NCI-H748 treated with DMSO at 0.1 percent for 48 hours (cell line): ENCODE measurements at places on chromosomes 6 and 20.

DNA sequence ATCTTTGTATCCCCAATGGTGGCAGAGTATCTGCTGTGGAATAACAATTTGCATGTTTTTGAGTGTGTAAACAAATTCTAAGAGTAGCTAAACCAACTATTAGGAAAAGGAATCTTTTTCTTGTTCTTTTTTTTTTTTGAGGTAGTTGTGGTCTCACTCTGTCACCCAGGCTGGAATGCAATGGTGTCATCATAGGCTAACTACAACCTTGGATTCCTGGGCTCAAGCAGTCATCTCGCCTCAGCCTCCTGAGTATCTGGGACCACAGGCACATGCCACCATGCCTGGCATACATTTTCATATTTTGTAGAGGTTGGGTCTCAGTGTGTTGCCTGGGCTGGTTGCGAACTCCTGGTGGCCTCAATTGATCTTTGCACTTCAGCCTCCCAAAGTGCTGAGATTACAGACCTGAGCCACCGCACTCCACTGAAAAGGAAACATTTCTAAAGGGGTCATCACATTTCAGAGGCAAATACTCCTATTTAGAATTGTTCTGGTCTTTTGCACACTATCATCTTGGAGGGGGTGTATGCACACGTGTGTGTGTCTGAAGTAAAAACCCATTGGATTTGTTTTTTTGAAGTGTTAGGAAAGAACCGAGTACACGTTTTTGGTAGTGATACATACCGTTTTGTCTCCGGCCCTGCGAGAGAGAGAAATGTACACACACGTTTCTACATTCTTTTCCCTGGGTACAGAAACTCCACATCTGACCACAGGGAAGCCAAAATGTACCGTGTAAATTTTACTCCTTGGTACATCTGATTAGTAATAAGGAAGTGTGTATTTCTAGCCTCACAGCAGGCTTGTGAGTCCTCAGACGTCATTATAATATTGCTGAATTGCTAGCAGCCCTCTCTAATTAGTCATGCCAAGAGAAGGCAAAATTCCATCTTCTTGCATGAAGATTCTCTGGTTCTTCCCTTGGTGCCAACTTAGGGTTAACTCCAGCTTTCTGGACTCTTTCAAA, 183.6 kb downstream of the JARID2 start:
- no peak for DNase-seq

GRCh38 chr20:63290136-63290676, 2.8 kb upstream of the COL20A1 start:
- no peak for DNase-seq

DNA sequence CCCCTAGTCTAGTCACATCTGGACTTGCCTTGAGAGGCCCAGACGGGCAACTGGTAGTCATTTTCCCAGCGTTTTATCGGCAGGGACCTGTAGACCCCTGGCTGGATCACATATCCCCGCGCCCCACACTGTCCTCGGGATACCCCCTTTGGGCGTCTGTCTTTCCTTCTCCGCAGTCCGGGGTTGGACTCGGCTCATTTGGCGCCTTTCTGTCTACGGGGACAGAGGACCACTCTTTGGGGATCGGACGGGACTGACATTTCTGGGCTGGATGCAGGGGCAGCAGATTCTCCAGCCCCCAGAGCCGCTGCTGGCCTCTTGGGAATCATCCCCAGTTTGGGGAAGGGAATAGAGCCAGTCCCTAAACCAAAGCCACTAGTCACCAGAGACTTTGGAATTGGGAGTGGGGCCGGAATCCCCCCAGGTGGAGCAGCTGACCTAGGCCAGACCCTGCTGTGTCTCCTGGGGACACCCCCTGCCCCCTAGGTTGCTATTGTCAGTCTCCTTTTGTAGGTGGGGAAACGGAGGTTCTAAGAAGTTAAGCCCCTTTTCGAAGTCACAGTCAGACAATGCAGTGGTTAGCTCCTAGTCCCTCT, 734 bp downstream of the FAM110A start:
- DNase-seq, result no peak

DNA sequence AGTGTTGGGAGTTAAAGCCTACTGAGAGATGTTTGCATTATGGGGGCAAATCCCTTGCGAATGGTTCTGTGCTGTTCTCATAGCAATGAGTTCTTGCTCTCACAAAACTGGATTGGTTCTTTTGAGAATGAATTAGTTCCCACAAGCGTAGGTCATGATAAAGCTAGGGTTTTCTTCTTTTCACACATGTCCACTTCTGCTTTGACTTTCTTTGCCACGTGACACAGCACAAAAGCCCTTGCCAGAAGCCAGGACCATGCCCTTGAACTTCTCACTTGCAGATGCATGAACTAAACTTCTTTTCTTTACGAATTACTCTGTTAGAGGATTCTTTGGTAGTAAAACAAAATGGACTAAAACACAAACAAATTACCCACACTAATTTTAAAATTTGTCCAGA, 922.8 kb downstream of the EPHA7 start:
- no peak for DNase-seq

DNA sequence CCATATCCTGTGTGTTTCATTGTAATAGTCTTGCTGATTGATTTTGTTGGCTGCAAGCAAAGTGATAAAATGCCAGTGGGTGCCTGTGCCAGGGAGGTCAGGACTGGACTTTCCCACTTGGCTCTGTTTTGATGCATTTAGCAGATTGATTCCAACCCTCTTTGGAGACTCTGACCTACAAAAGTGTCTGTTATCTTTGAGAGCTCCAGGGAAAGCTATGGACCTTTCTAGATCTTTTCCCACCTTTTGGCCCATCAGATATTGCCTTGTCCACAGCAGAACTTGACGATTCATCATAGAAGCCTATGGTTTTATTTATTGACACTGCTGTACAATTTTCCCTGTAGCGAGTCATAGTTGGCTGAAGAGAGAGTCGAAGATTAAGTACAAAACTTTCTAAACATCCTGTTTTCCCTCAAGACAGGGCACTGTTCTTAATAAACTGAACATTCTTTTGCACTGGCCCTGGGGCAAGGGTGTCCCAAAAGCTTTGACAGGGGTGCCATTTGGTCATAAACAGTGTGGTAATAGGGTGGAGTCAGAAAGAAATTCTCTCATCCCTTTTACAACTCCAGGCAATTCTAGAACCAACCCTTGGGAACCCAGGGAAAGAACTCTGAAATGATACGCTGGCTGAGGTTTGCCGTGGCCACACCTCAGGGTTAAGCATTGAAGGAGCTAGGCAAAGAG, 53.7 kb downstream of the E2F3 start:
- DNase-seq, result no peak

DNA sequence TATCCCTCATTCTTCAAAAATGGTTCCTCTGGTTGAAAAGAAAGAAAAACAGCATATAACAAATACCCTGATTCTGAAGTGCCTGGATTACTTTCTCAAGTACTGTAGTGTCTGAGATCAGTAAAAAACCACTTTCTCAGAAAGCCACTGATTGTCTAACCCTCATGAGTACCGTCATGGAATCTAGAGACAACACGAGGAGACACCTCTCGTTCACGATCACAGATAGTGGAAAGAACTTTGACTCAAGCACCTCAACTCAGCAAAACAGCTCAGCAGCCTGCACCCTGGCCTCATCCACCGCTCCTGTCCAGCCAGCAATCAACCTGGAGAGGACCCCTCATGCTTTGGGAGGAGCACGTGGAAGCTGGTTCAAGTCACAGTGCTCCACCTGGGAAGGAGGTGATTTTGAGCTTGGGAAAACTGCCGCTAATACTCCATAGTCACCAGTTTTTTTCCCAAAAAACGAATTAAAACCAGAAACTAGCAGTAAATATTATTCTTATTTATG, 1.0 kb downstream of the SCML4 start:
- DNase-seq, result no peak

GRCh38 chr6:87102151-87102621, 7.3 kb upstream of the CGA start:
- peak; percentile 71 for DNase-seq
